H1 (cell line): ENCODE measurements at places on chromosomes 13 and 19. TPM values are rescaled to one million over a fixed set of nuclear protein-coding genes. Genes with fewer than 3 reads are reported as not detected.

- no peak overlapping the region for H3K27ac ChIP-seq
- no peaks in the 10 kb centered on the region for H3K36me3 ChIP-seq
- no peaks in the 10 kb centered on the region for H3K27me3 ChIP-seq
- H3K4me1 ChIP-seq: no peaks in the 10 kb centered on the region
- H3K4me3 ChIP-seq: no peak overlapping the region
These were observed 793.9 kb upstream of the PCDH20 start for GRCh38 chr13:62209529-62209928.

DNA sequence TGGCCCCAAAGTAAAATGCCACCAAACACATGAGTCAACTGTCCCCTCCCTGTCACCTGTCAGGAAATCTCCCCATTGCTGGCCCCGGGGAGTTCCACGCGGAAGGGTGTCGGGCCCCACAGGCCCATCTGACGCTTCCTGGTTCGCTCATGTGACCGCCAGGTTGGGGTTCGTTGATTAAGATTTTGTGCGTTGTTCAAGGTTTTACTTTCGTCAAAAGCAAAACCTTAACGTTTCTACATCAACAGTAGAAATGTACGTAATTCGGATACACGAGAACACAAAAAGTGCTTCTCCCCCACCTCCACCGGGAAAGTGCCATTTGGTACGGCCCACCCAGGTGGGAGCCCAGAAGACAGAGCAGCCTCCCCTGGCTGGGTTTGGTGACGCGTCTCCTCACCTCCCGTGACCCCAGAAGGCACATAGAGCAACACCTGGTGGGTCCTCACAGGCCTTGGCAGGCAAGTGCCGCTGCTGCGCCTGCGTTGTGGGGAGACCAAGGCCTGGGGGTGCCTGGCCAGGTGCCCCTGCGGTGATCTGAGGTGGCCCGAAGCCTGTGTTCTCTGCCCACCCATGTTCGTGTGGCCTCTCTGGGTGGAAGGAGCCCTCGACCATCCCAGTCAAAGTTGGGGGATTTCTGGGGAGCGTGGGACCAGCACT, 161.6 kb downstream of the KDM4B start:
- no peak overlapping the region for H3K4me3 ChIP-seq
- H3K4me1 ChIP-seq: peaks cover 50% of the 10 kb centered on the region
- no peak overlapping the region; the same call in 1 of the 2 replicates for H3K27ac ChIP-seq
- DNase-seq: no peak
- H3K27me3 ChIP-seq: no peaks in the 10 kb centered on the region

DNA sequence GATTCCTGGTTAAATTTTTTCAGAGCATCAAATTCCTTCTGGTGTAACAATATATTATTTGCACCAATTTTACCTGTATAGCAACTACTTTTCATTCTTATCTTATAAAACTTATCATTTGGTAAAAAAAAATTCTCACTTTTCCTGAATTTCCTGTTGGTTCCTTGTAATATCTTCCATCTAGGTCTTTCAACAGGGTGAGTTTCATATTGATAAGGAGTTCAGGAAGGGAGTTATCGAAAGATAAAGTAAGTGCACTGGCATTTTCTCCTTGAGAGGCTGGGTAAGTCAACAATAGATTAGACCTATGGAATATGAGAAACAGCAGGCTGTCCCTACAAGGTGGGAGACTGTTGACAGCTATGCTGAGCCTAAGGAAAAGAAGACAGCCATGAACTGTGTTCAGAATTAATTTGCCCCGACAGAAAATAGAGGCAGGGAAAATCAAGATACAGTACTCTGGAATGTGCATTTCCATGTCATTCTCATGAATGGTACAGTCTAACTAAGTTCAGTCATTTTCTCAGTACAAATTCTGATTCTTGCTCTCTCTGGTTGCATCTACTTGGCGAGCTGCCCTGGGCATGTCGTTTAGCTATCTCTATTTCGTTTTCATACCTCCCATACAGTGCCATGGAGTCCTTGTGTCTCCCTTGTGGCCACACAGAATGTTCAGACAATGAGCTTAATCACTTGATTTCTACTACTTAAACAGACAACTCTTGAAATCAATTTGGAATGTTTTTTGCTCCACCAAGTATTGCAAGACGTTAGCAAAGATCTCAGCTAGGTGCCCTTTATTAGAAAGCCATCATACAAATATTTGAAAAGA, 9.9 kb downstream of the IGFL1 start:
- no peak for DNase-seq
- no peaks in the 10 kb centered on the region for H3K4me1 ChIP-seq
- H3K4me3 ChIP-seq: no peak overlapping the region
- no peak overlapping the region for H3K27ac ChIP-seq
- H3K27me3 ChIP-seq: no peaks in the 10 kb centered on the region

Gene NTF4
- total RNA-seq: 2.8 and 3.1 TPM in 2 replicates

- no peak for DNase-seq
- H3K27ac ChIP-seq: no peak overlapping the region
These were observed 26.1 kb downstream of the IER2 start for GRCh38 chr19:13176345-13176744.
